ENCODE measurements at places on chromosomes 11 and 22. TPM values are rescaled to one million over a fixed set of nuclear protein-coding genes. Genes with fewer than 3 reads are reported as not detected.

KCNC1 gene
- not detected for total RNA-seq

DNA sequence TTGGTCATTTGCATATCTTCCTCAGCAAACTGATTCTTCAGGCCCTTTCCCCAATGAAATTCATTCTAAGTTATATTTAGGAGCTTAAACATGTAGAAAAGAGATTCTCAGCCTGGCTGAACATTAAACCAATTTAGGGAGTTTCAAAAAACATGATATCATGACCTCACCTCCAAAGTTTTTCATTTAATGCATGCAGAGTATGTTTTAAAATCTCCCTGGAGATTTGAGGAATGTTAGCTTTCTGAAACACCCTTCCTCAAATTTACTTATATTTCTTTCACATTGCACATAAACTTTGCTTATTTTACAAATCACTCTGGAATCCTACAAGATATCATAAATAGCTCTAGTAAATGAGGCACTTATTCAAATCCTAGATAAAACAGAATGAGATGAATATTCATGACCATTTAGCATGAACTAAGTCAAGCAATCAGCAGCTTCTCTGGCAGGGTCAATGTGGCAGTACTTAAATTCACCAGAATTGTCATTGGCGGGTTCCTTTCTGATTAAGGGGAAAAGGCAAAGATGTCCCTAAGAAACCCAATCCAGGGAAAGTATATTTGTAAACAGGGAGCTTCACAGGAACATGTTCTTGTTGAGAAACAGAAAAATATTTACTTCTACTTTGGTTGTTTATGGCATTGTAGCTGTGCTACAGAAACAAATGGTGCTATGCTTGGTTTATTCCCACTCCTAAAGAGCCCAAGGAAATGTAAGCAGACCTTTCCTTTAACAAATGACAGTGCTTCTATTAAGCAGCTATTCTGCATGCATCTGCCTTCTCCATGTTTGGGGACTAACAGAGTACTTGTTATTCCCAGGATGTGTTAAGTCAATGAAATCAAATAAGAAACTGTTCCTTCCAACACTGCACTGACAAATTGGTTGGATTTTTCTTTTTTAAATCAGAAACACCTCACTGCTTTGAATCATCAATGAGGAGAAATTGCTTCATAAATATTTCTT lies 162.3 kb downstream of the C11orf87 start:
- H3K36me3 ChIP-seq: no peaks in the 10 kb centered on the region
- no peaks in the 10 kb centered on the region for H3K4me1 ChIP-seq
- H3K27me3 ChIP-seq: no peaks in the 10 kb centered on the region
- DNase-seq: no peak
- no peak overlapping the region for H3K4me3 ChIP-seq

- no peaks in the 10 kb centered on the region for H3K36me3 ChIP-seq
- H3K4me3 ChIP-seq: no peak overlapping the region
Measured at GRCh38 chr22:22879675-22880155, 7.9 kb upstream of the IGLL5 start.

GRCh38 chr11:126720539-126721235 lies 279.9 kb downstream of the KIRREL3 start:
- no peak overlapping the region for H3K4me3 ChIP-seq
- H3K36me3 ChIP-seq: no peaks in the 10 kb centered on the region
- DNase-seq: no peak
- H3K27ac ChIP-seq: no peak overlapping the region

TENM4 gene
- 6.1 TPM for total RNA-seq

GRCh38 chr11:46181843-46182424 lies 60.7 kb upstream of the PHF21A start:
- no peaks in the 10 kb centered on the region for H3K36me3 ChIP-seq
- H3K27me3 ChIP-seq: no peaks in the 10 kb centered on the region
- H3K27ac ChIP-seq: no peak overlapping the region
- no peak for DNase-seq

OR8D4 gene
- total RNA-seq: not detected

DNA sequence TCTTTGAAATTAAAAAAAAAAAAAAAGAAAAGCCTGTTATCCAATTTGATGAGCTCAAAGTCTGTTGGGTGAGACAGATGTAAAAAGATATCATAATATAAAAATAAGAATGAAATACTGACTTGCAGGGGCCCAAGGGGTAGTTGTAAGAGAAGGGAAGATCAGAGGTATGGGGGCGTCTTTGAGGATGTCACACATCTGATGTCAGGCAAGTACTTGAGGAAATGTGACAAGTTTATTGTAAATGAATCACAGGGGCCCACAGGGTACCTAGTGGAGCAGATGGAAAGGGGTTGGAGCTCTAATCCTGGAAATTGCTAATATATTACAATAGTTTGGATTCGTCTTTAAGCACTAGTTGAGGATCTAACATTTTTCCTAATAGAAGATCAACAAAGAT lies 131.6 kb downstream of the MAML2 start:
- H3K4me3 ChIP-seq: no peak overlapping the region
- H3K36me3 ChIP-seq: no peaks in the 10 kb centered on the region
- no peaks in the 10 kb centered on the region for H3K27me3 ChIP-seq
- DNase-seq: no peak
- no peak overlapping the region for H3K27ac ChIP-seq

SLC22A6 gene
- total RNA-seq: not detected

DNA sequence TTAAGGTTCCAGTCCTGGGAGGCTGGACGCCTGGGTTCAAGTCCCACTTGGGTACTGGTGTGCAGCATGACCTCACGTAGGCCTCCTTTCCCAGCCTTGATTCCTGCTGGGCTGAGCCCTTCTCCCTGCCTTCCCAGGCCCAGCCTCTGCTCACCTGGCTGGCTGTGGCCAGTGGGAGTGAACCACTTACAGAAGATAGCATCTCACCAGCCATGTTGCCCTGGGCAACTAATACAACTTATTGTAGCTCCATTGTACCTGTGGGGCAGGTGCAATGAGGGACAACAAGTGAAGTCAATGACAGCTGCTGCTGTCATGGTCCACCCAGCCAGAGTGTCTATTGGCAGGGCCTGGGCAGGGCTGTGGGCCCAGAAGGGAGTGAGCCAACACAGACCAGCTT lies 48.4 kb upstream of the MPEG1 start:
- no peak overlapping the region for H3K4me3 ChIP-seq
- DNase-seq: no peak
- H3K36me3 ChIP-seq: no peaks in the 10 kb centered on the region
- H3K27ac ChIP-seq: no peak overlapping the region
- H3K4me1 ChIP-seq: no peaks in the 10 kb centered on the region
- no peaks in the 10 kb centered on the region for H3K27me3 ChIP-seq

DNA sequence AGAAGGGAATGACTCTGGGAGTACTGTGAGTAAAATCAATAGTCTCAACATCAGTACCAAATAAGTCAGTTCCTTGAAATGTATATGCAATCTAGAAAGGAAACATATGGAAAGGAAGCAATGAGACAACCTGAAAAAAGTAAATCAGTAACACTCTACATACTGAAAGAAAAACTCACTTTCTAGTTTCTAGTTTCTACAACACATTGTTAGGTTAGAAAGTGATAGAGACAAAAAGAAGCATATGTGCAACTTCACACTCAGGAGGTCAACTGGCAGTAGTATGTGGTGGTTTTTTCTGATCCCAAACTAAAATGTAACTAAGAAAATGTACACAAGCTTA lies 156.5 kb upstream of the SOX6 start:
- H3K4me1 ChIP-seq: no peaks in the 10 kb centered on the region
- no peaks in the 10 kb centered on the region for H3K27me3 ChIP-seq

GRCh38 chr11:58922479-58922878 lies 16.8 kb upstream of the GLYATL1 start:
- no peaks in the 10 kb centered on the region for H3K4me1 ChIP-seq
- no peak overlapping the region for H3K4me3 ChIP-seq
- no peak for DNase-seq
- no peaks in the 10 kb centered on the region for H3K27me3 ChIP-seq
- no peaks in the 10 kb centered on the region for H3K36me3 ChIP-seq

PARVA gene
- total RNA-seq: 96.7 TPM

CASP1 gene
- 10.1 TPM for total RNA-seq

GRCh38 chr11:40338739-40339138 lies 1120.7 kb downstream of the LRRC4C start:
- H3K36me3 ChIP-seq: no peaks in the 10 kb centered on the region
- no peaks in the 10 kb centered on the region for H3K4me1 ChIP-seq
- no peak overlapping the region for H3K27ac ChIP-seq
- no peak overlapping the region for H3K4me3 ChIP-seq

DNA sequence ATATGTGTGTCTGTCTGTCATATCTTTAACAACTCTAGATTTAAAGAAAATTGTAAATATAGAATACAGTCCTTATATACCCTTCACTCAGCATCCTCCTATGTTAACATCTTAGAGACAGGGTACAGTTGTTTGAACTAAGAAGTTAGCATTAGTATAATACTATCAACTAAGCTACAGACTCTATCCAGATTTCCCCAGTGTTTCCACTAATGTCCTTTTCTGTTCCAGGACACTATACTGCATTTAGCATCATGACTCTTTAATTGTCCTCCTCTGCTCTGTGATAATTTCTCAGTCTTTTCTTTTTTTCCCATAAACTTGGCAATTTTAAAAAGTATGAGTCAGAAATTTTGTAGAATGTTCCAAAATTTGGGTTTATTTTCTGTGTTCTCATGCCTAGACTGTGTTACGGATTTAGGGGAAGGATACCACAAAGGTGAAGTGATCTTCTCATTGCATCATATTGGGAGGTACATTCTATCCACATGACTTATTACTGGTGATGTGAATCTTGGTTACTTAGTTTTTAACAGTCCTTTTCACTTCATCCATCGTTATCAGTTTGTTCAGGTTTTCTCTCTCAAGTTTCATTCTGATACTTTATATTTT lies 168.4 kb downstream of the SBF2 start:
- no peak overlapping the region for H3K27ac ChIP-seq
- peaks cover 26% of the 10 kb centered on the region for H3K4me1 ChIP-seq
- H3K36me3 ChIP-seq: no peaks in the 10 kb centered on the region
- H3K4me3 ChIP-seq: no peak overlapping the region
- DNase-seq: no peak
- H3K27me3 ChIP-seq: no peaks in the 10 kb centered on the region

OR51B4 gene
- total RNA-seq: not detected

DERL3 gene
- total RNA-seq: 2.5 TPM

DNA sequence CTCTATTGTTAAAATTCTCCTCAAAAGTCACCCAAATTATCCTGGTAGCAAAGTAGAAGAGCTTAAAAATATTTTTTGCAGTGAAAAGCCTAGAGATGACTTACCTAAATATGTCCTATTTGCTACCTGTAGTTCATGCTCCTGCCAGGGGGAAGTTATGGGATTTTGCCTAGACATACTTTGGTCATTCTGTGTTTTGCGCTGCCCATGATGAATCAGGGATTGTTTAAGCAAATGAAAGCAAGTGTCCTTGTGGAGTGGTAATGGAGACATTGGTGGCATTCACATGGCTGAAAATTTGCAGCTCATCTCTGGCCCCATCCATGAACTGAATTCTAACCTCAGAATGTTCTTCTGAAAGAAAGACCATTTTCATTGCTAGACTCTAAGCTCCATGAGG lies 14.6 kb upstream of the SESN3 start:
- no peak for DNase-seq
- no peaks in the 10 kb centered on the region for H3K36me3 ChIP-seq
- H3K4me1 ChIP-seq: no peaks in the 10 kb centered on the region
- no peaks in the 10 kb centered on the region for H3K27me3 ChIP-seq
- no peak overlapping the region for H3K27ac ChIP-seq

FTH1 gene
- 2,025 TPM for total RNA-seq

- peaks cover 55% of the 10 kb centered on the region for H3K4me1 ChIP-seq
- H3K4me3 ChIP-seq: no peak overlapping the region
- DNase-seq: no peak
- H3K27ac ChIP-seq: peak overlapping the region; percentile 47
- peaks cover 12% of the 10 kb centered on the region for H3K36me3 ChIP-seq
Measured at GRCh38 chr22:23187871-23188700, 7.8 kb downstream of the BCR start.

ART5 gene
- total RNA-seq: not detected

DNA sequence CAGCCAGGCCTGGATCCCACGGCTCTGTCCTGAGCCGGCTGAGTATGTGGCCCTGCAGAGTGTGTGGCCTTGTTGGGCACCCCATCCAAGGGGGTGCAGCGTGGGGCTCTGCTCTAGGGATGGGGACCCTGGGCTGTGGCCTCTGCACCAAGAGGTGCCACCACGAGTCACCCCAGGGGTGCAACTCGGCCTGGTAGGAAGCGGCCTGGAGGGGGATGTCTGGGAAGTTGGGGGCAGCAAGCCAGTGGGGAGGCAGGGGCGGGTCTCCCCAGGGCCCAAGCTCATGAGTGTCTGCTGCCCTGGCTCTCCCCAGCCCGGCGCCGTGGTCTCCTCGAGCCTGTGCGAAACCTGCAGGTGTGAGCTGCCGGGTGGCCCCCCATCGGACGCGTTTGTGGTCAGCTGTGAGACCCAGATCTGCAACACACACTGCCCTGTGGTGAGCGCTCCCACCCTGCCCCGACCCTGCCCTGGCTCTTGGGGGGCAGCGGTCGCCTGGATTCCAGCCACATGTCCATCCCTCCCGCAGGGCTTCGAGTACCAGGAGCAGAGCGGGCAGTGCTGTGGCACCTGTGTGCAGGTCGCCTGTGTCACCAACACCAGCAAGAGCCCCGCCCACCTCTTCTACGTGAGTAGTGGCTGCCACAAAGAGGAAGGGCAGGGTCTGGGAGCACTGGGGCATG lies 24.2 kb upstream of the MUC5B start:
- no peaks in the 10 kb centered on the region for H3K27me3 ChIP-seq
- H3K27ac ChIP-seq: no peak overlapping the region
- no peak overlapping the region for H3K4me3 ChIP-seq
- no peak for DNase-seq
- H3K36me3 ChIP-seq: no peaks in the 10 kb centered on the region

GRCh38 chr11:2883979-2884815 lies 1.4 kb downstream of the CDKN1C start:
- H3K27ac ChIP-seq: peak overlapping the region; percentile 85
- H3K36me3 ChIP-seq: no peaks in the 10 kb centered on the region
- DNase-seq: no peak
- no peaks in the 10 kb centered on the region for H3K27me3 ChIP-seq
- peaks cover 18% of the 10 kb centered on the region for H3K4me1 ChIP-seq
- peak overlapping the region; percentile 98 for H3K4me3 ChIP-seq

GRCh38 chr11:134521001-134521400 lies 109.0 kb upstream of the B3GAT1 start:
- H3K4me1 ChIP-seq: no peaks in the 10 kb centered on the region
- DNase-seq: no peak
- H3K36me3 ChIP-seq: no peaks in the 10 kb centered on the region
- H3K4me3 ChIP-seq: no peak overlapping the region
- no peaks in the 10 kb centered on the region for H3K27me3 ChIP-seq

- no peak for DNase-seq
- H3K4me1 ChIP-seq: no peaks in the 10 kb centered on the region
Measured at GRCh38 chr11:21511835-21512440, 680.9 kb upstream of the ANO5 start.

DNA sequence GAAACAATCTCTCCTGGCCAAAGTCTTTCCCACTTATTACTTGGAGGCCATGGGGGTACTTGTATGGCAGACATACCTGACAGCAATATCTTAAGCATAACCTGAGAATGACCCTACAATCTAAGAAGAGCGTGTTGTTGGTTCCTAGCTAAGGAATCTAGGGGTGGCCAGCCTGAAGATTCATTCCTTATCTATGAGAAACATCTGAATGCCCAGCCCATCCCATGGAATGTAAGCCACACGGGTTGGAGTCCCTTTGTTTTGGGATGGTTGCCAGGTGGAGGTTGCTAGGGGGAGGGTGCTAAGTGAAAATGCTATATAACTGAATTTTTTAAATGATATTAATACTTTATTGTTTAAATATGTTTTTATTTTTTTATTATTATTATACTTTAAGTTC lies 725.0 kb downstream of the ETS1 start:
- H3K4me3 ChIP-seq: no peak overlapping the region
- no peak overlapping the region for H3K27ac ChIP-seq
- no peak for DNase-seq
- H3K27me3 ChIP-seq: no peaks in the 10 kb centered on the region

MMP8 gene
- not detected for total RNA-seq

Measured in thoracic aorta (tissue), 2 donors.